Activated CD4-positive, alpha-beta T cell treated with anti-CD3 and anti-CD28 coated beads, Interleukin-2, amount 10 ng/mL, durations not matched to agents 24 days and 14 days (primary cell): ENCODE measurements at places on chromosomes 5 and 9.

DNA sequence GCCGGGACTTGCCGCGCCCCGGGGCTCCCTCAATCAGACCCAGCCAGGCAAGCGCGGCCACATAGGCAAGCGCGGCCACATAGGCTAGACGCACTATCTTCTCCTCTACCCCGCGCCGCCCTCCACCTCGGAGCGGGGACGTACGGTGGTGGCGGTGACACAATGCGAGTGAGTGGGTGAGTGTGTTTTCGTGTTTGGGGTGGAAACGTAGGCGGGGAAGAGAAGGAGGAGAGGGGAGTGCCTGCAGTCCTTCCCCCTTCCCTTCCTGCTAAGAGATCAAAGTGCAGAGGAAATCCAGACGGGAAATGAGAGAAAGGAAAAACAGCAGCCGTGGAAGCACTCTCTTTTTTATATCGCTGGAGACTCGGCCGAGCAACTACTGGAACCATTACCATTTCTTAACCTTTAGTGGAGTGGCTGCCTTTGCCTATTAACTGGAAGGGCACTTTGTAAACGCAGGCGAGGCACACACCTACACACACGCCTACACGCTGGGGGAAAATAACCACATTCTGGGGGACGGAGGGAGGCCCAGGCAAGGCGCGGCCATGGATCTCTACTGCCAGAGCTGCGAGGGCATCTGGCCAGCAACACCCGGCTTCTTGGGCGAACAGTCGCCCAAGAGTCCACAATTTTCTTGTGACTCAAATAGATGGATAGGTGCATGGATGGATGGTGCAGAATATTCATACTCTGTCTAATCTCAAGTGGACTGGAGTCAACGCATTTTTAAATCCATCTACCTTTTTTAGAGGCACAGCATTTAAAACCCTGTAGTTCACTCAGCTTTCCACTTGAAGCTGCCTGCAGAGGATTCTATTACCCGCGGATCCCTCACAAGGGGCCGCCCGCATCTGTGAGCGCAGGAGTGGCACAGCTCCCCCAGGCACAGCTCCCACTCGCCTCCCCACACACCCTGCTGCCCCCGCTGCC lies 2.1 kb downstream of the EDIL3 start:
- DNase-seq = no peak

DNA sequence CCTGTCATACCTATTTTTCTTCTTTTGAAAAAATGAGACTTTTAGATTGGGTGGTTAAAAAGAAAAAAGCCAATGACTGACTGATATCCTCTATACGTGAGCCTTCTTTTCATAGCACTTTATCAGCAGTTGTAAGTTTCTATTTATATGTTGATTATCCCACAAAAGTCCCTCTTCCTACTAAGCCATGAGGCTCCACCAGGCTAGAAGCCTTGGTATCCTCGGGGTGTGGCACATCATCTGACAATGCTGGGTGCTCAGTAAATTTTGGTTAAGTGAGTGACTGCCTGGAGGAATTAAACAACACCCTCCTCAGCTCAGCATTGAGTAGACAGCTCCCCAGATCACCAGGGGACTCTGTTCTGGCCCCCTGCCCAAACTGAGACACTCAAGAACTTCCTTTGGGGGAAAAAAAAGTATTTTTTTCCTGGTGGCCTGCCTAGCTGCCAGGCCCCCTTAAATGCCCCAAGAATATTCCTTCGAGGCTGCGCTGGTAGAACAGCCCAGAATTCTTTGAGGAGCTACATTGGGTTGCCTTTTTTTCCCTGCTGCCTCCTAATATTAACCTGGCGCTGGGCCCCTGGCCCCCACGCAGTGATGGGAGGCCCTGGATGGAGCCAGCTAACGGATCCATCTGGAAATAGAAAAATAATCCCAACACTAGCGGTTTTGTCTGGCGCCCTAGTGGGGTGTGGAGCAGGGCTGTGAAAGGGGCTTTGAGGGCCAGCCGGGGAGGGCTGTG lies 23.4 kb upstream of the COL27A1 start:
- DNase-seq = no peak

DNA sequence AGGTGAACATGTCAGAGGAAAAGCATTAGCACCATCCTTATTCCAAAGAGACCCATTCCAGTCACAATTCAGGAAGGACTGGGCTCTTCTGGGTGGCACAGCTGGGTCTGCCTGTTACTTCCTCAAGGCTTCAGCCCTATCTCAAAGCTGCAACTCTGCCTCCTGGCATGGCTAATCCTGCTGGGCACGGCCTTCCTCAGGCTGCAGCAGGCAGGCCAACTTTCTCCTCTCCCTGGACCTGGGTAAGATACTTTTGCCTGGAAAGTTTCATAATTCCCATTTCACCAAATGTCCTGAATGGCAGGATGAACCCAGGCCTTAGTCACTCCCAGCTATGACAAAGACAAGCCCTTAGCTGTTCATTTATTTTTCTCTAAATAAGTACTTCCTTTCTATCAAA lies 50.1 kb downstream of the MACROH2A1 start:
- DNase-seq = no peak

DNA sequence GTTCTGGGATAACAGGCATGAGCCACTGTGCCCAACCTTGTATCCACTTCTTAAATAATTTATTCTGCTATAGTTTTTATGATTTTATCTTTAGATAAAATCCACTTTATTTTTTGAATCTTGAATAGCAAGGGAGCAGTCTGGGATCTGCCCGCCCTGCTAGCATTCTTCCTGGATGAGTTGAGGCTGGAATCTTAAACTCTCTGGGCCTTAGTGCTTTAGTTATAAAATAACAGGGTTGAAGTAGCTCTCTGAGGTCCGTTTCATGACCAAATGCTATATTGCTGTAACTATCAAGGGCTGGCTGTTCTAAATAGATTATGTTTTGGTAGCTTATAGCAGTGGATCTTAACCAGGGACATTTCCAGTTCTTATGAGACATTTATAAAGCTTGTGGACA lies 20.8 kb downstream of the ACER2 start:
- no peak for DNase-seq

- DNase-seq = no peak
Measured at GRCh38 chr9:2261421-2262103, 246.4 kb downstream of the SMARCA2 start.

DNA sequence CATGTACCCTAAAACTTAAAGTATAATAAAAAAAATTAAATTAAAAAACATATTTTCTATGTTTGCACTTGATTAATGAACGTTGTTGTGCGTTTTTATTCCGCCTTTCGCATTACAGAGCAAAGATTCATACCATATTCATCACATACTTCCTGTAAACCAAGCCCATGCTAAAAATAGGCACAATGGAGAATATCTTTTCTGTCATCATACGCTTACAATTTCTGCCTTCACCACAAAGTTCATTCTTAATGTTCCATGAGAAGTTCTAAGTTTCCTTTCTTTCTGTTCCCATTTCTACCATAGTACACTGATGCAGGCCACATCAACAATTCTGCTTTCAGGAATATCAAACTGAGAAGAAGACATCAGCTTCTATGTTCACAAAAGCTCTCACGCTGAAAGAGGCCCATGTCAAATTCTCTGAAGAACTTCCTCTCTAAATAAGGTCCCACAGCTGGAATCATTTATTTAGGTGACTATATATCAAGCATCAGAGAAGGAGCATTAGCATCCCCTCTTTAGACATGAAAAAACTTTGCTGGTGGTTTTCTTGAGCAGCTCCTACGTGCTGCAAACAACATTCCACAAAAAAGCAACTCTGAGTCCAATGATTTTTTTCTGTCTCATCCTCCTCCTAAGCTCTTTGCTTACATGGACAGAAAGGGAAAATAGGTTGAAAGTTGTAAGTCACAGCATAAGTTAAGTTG lies 456.4 kb downstream of the CDH10 start:
- no peak for DNase-seq

GRCh38 chr9:19023078-19023477 lies 9.9 kb downstream of the SAXO1 start:
- no peak for DNase-seq

- no peak for DNase-seq
Measured at GRCh38 chr9:34993502-34994259, 4.1 kb downstream of the DNAJB5 start.

DNA sequence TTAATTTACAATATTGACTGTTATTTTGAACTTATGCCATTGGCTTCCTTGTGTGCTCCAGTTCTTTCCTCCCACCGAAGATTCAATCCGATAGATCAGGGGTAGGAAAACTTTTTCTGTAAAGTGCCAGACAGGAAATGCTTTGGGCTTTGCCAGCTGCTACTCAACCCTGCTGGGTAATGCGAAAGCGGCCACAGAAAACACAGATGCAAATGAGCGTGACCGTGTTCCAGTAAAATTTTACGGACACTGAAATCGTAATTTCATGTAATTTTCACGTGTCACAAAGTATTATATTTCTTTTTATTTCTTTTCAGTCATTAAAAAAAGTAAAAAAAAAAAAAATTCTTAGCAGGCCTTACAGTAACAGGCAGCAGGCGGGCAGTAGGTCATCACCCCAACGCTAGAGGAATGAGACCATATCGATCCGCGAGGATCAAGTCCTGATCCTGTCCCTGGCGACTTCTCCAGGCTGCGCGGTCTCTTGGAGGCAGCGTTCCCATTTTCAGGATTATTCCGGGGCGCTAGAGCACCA lies 599 bp downstream of the NMRK1 start:
- peak; percentile 87 for DNase-seq

- no peak for DNase-seq
Measured at GRCh38 chr5:79720096-79720495, 30.5 kb downstream of the CMYA5 start.

DNA sequence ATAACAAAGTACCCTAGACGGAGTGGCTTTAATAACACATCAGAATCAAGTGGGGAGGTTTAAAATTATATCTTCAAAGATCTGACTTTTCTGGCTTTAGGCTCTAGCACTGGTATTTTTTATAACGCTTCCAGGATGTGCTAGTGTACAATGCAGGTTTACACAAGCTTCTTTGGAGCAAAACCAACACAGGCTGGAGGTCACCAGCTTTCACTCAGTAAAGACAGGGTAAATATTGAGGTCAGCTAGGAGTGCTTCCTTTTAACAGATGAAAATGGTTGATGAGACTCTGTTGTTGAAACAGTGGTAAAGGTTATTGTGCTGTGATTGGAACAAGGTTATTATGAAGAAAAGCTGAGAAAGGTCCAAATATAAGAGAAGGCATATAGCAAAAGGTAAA lies 414.2 kb downstream of the TAF11L14 start:
- no peak for DNase-seq

DNA sequence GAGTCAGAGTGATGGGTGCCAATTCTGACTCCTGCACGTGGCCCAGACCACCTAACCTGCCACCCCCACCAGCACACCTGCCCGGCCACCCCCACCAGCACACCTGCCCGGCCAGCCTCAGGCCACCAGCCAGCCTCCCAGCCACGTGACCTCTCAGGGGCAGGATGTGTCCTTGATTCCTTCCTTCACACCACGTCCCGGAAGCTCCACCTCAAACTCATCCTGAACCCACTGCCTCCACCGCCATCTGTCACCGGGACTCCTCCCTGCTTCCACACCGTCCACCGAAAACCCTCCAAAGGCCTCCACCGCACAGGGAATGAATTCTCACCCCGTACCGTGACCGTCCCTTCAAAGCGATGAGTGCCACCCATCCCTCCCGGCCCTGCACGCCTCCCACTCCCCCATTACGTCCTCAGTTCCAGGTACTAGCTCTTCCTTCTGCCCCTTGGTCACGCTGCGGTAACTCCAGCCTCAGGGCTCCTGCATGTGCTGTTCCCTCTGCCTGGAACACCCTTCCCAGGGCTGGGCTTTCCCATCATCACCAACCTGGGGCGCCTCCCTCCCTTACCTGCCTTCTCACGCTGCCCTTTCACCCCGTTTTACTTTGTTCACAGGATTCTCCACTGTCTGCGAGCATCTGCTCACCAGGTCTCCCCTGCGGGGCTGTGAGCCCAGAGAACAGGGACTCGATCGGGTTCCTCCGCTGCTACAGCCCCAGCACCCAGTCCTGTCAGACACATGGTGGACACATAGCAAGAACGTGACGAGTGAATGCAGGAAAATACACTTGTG lies 82.9 kb downstream of the ADAMTS2 start:
- DNase-seq = no peak

- DNase-seq = no peak
Measured at GRCh38 chr9:106625259-106625789, 237.6 kb upstream of the ZNF462 start.

GRCh38 chr5:40071870-40072269 lies 607.8 kb upstream of the PTGER4 start:
- no peak for DNase-seq

GRCh38 chr9:36717276-36717675 lies 144.6 kb downstream of the MELK start:
- DNase-seq = no peak

GRCh38 chr5:9351546-9351945 lies 194.3 kb downstream of the SEMA5A start:
- no peak for DNase-seq

DNA sequence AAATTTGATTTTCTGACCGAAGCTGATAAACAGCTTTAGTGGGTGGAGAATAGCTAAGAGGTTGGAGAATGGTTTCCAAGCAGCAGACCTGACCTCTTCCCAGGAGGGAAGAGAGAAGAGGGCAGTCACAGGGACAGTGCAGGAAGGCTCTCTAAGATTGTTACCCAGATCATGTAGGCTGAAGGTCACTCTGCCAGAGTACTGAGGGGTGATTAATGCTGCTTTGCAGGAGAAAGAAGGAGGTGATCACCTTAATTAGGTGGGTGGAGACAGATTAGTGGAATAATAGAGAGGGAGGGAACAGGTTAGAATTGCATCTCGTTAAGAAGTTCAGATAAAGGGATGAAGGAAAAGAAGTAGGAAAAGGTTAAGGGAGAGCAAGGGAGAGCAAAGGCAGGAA lies 440.5 kb downstream of the BRINP1 start:
- DNase-seq = no peak

GRCh38 chr5:633501-633955 lies 21.4 kb downstream of the CEP72 start:
- DNase-seq = no peak

- peak; percentile 47 for DNase-seq
Measured at GRCh38 chr9:105118636-105119035, 125.8 kb upstream of the SLC44A1 start.

DNA sequence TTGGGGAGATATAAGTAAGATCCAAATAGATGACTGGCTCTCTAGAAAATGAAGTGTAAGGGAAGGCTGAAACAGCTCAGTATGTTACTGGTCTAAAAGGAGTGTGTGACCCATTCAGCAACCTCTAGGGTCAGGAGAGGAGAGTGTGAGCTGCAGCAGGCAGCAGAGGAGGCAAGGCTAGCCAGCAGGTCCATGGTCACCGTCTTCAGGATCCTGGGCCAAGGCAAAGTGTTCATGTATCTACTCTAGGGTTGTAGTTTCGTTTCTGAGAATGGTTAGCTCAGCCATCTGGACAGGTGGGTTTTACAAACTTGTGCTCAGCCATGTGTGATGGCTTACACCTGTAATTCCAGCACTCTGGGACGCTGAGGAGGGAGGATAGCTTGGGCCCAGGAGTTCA lies 13.7 kb downstream of the MYO10 start:
- DNase-seq = no peak

DNA sequence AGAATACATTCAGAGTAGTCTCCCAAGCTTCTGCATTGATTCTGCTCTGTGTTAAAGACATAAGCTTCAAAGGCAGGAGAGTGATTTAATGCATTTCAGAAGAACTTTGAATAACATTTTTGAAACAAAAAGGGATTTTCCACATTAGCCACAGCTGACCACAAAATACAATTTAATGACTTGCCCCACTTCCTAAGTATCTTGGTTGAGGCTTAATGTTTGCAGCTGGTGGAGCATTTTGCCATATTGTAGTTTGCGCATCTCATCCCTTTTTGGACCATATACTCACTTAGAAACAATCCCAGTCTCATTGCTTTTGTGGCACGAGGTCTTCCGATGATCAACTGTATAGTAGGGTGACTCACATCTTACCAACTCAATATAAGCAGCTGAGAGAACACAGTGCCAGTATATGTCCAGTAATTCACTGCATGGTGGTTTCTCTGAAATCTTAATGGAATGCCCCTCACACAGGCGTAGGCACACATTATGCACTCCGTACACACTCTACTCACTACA lies 455.8 kb upstream of the PTGER4 start:
- peak; percentile 82 for DNase-seq
